Thymus (tissue), 14 donors: ENCODE measurements at places on chromosomes 2 and 18. TPM values are rescaled to one million over a fixed set of nuclear protein-coding genes. Genes with fewer than 3 reads are reported as not detected.

DNA sequence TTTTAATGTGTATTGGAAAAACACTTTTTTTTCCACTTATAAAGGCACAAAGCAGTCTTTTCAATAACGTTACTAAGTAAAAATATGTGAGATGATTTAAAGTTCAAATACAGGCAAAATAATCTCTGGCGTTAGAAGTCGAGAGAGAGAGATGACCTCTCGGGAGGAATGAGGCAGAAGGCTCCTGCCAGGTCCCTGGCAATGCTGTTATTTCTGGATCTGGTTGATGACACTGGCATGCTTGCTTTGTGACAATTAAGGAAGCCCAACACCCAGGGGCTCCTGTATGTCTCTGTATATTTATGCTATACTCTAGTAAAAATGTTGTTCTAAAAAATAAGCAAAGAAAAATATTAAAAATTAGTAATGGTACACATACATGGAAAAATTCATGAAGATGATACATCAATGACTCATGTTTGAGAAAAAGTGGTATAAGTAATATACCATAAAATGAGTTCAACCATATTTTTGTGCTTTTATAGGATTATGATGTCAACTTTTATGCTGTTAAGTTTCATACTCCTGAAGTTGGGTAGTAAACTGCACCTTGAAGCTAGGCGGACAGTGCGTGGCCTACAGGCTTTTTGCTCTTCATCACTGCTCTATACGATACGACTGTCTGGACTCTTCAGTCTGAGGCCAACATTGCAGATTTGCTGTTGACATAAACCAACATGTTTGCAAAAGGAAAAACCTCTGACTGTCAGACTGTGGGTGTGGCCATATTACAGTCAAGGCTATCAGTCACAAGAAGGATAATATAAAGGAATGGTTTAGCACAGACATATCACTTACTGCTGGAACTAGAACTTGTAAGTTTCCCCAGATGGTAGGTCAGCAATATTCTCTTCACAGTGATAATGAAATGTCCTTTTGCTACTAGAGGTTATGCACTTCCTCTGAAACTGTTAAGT lies 19.8 kb downstream of the VPS4B start:
- no peak for DNase-seq
- H3K27ac ChIP-seq = no peak overlapping the region
- H3K4me3 ChIP-seq = no peak overlapping the region
- H3K27me3 ChIP-seq = no peaks in the 10 kb centered on the region
- H3K36me3 ChIP-seq = peaks cover 75% of the 10 kb centered on the region
- H3K4me1 ChIP-seq = no peaks in the 10 kb centered on the region

ANKRD30B gene
- not detected for total RNA-seq

DNA sequence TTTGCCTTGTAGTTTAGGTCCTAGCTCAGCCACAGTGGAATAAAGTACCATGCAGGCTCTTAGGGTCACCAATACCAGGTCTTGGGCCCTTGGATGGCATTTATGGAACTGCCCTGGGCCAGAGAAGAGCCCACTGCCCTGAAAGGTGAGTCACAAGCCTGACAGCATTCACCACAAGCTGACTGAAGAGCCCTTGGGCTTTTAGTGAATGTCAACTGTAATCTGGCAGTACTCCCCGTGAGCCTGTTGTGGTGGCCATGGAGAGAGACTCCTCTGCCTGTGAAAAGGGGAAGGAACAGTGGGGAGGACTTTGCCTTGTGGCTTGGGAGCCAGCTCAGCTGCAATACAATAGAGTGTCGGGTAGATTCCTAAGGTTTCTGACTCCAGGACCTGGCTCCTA lies 1389.7 kb downstream of the DSC3 start:
- no peaks in the 10 kb centered on the region for H3K27me3 ChIP-seq
- H3K36me3 ChIP-seq = no peaks in the 10 kb centered on the region
- no peak for DNase-seq
- no peaks in the 10 kb centered on the region for H3K4me1 ChIP-seq
- H3K4me3 ChIP-seq = no peak overlapping the region

DNA sequence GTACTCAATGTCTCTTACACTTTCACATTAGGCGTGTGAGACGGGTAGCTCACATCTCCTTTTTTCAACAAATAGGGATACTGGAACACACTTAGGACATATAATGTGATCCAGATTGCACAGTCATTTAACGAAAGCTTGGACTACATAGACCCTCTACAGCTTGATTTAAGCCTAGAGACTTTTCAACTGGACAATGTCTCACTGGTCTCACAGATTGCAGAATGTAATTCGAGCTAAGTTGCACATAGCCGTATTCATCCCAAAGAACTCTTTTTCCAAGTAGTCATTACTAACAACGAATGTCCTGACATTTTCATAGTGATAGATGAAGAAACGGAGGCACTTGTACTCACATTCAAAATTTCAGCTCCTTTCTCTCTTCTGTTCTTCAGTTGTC lies 612.1 kb downstream of the ZEB2 start:
- no peak for DNase-seq
- no peaks in the 10 kb centered on the region for H3K27me3 ChIP-seq
- H3K27ac ChIP-seq = no peak overlapping the region
- H3K4me1 ChIP-seq = no peaks in the 10 kb centered on the region

DNA sequence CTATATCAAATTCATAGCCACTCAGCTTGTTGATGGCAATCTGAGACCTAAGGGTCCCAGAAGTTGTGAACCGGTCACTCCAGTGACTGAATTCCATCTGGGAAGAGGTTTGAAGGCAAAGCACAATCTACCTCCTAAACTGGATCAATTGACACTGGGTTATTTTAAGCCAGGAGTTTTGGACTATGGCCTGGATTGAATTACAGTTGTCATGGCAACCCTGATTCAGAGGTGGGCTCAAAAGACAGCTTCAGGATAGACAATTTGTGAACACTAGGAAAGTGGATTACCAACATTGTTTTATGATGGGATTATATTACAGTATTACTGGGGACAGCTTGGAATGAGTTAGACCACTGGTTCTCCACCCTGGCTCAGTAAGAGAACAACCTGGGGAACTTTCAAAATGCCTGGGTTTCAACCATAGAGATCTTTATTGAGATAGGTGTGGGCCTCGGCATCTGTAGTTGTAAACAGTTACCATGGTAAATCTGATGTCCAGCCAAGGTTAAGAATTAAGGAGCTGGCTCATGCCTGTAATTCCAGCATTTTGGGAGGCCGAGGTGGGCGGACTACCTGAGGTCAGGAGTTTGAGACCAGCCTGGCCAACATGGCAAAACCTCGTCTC lies 58.8 kb downstream of the MFSD6 start:
- H3K27ac ChIP-seq = no peak overlapping the region
- DNase-seq = no peak
- H3K36me3 ChIP-seq = peaks cover 21% of the 10 kb centered on the region
- H3K27me3 ChIP-seq = no peaks in the 10 kb centered on the region
- no peaks in the 10 kb centered on the region for H3K4me1 ChIP-seq
- no peak overlapping the region for H3K4me3 ChIP-seq

GRCh38 chr2:68157402-68158133 lies at the start of gene PNO1:
Gene PNO1 (plus strand): TSS chr2:68157888. CDS start chr2:68157935, 47 bp downstream.
- peak within 1 kb of the TSS; percentile 94 for H3K27ac ChIP-seq
- peak; percentile 97 for DNase-seq
- H3K36me3 ChIP-seq = peaks cover 8% of the 10 kb centered on the region

LIMS1 gene
- total RNA-seq = 27.1 TPM

DNA sequence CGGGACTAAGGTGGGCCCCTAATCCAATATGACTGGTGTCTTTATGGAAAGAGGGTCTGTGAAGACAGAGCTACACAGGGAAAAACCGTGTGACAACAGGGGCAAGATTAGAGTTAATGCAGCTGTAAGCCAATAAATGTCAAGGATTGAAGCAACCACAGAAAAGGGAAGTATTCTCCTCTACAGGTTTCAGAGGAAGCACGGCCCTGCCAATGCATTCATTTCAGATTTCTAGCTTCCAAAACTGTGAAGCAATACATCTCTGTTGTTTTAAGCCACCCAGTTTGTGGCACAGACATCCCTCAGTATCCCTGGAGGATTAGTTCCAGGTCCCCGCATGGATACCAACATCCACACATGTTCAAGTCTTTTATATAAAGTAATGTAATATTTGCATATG lies 48.8 kb downstream of the SPP2 start:
- H3K36me3 ChIP-seq = no peaks in the 10 kb centered on the region
- peaks cover 6% of the 10 kb centered on the region for H3K4me1 ChIP-seq
- no peak overlapping the region for H3K27ac ChIP-seq
- H3K27me3 ChIP-seq = no peaks in the 10 kb centered on the region

DNA sequence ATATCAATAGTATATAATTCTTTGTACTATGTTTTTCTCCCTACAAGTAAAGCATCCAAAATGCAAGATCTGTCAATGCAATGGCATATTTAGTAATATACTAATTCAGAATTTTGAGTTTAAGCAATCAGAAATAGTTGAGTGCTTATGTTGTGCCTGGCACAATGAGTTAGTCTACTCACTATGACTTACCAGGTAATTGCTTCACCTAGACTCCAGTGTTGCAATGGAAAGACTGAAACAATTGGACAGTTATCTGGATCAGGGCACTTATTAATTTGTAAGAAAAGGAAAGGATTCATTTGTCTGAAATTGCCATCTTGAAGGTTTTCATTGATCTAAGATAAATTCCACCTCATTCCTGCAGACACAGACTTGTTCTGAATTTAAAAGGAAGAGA lies 97.6 kb upstream of the TCF4 start:
- H3K4me3 ChIP-seq = no peak overlapping the region
- H3K27me3 ChIP-seq = no peaks in the 10 kb centered on the region
- DNase-seq = no peak
- H3K36me3 ChIP-seq = no peaks in the 10 kb centered on the region

GRCh38 chr2:39492095-39492590 lies 55.1 kb upstream of the MAP4K3 start:
- no peaks in the 10 kb centered on the region for H3K36me3 ChIP-seq
- H3K4me3 ChIP-seq = no peak overlapping the region
- no peak for DNase-seq
- no peak overlapping the region for H3K27ac ChIP-seq
- H3K4me1 ChIP-seq = no peaks in the 10 kb centered on the region

HJURP gene
- total RNA-seq = 29.7 TPM

- no peak overlapping the region for H3K27ac ChIP-seq
- H3K27me3 ChIP-seq = peaks cover 91% of the 10 kb centered on the region
- H3K4me1 ChIP-seq = peaks cover 2% of the 10 kb centered on the region
Measured at GRCh38 chr18:59268127-59268720, 5.0 kb downstream of the RAX start.

C1GALT1C1L gene
- 0.24 TPM for total RNA-seq

MC2R gene
- total RNA-seq = 0.05 TPM

DNA sequence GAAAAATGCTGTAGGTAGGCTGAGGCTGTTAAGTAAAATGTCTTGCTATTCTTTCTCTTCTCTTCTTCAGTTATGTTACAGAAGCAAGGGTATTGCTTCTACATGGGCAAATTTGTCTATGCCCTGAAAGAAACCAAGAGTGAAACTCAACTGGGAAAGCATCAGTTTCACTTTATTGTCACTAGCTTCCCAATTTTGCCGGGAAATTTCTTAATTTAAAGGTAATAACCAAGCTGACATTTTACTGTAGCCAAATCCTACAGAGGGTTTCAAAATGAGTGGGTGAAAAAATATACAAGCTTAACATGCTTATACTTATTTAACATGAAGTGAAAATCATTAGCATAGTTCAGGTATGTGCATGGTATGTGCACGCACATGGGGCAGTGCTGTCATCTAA lies 3.2 kb downstream of the TANK start:
- no peak overlapping the region for H3K4me3 ChIP-seq
- DNase-seq = no peak
- peaks cover 20% of the 10 kb centered on the region for H3K36me3 ChIP-seq
- H3K27me3 ChIP-seq = no peaks in the 10 kb centered on the region
- H3K4me1 ChIP-seq = no peaks in the 10 kb centered on the region
- H3K27ac ChIP-seq = no peak overlapping the region
